ENCODE measurements at places on chromosomes 6 and 20.

DNA sequence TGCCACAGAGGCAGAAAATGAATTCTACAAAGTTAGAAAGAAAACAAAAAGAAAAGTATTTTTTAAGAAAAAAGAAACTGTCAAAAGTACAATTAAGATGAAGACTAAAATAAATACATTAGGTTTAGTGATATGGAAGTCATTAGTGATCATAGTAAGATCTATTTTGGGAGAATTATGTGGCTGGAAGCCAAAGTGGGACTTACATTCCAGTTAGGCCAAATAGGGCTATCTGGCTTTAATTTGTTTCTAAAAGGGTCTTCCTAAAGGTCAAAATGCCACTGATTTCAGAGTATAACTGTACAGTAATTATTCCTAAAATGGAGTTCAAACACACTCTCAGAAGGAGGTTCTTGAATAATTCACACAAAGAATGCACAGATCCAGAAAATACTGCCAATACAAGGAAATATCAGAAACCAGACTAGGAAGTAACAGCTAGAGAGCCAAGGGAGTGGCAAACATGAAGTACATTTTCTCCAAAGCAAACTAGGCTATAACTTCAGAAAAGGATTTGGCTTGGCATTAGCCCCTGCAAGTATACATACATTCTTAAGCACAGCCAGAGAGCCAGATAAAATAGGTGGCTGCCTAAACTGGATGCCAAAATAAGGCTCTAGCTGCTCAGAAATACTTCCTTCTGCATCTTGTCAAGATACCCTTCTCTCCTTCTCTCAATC is 45.3 kb downstream of the PDSS2 start:
- DNase-seq: no peak

- DNase-seq: no peak
Observed at GRCh38 chr6:91088515-91088914, 501.6 kb upstream of the MAP3K7 start.

- no peak for DNase-seq
Observed at GRCh38 chr6:155079985-155080452, 84.9 kb downstream of the TIAM2 start.

DNA sequence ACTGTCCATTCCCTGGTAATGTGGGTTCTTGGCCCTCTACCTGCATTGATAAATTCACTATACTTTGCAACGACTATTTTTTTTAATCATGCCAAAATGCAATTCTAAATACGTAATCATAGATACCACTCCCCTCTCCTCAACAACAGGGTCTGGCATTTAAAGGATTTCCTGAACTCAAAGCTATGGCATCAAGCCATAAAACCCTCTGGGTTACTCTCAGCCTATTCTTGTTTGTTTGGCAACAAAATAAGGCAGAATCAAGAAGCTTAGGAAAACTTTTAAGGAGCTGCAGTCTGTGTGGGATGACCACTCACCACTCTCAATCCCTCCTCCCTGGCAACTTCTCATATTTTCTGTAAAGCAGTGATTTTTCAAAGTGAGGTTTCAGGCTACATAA is 669.9 kb upstream of the ID4 start:
- no peak for DNase-seq

DNA sequence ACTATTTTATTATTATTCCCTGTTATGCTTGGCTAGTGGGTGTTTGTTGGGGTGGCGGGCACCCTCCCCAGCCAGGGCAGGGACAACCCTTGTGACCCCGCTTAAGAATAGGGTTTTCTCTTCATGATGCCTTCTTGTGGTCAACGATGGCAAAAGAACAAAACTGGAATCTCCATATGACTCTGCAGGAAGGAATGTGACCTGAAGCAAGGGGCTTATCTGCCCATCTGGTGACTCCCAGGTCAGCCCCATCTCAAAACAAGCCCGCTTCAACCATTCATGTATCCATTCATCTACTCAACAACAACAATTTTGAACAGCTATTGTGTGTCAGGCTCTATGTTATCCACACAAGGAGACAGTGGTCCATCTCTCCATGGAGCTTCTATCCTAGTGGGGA is 30.9 kb upstream of the TGM6 start:
- DNase-seq: no peak

- no peak for DNase-seq
Observed at GRCh38 chr6:25927756-25928216, 2.7 kb downstream of the SLC17A2 start.

- DNase-seq: no peak
Observed at GRCh38 chr20:57695012-57695411, 14.8 kb downstream of the PMEPA1 start.

DNA sequence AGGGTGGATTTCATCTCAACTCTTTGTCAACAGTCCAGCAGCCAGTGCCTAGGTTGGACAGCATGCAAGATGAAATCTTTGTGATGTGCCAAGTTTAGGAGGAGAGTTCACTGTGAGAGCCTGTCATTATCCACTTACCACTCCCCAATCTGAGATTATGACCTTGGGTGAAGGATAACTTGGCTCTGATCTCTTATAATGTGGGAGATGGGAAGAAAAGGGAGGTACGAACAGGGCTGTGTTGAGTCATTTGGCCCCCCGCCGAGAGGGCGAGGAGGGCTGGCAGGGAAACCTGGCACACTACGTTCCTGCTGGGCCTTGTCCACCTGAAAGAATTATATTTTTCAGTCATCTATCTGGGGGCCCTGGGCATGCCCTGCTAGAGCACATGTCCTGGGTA is 35.8 kb downstream of the LAMA4 start:
- peak; percentile 27 for DNase-seq

DNA sequence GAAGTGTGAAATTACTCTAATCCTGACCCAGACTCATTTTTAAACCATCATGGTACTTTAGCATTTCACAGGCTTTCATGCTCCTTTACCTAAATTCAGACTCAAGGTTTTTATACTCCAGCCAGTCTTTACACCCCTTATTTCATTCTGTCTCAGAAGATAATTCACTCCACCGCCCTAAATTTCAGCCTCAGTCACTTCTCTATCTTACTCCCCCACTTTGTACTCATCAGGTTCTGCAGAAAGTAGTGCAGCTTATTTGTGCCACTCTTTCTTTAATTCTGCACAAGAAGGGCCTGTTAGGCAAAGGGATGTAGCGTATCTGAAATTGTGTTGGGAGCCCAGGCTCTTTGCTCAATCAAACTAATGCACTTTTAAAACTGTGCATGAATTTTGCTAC is 205.5 kb downstream of the ARHGAP18 start:
- no peak for DNase-seq

- no peak for DNase-seq
Observed at GRCh38 chr6:26267083-26267589, 97.9 kb upstream of the BTN3A2 start.

DNA sequence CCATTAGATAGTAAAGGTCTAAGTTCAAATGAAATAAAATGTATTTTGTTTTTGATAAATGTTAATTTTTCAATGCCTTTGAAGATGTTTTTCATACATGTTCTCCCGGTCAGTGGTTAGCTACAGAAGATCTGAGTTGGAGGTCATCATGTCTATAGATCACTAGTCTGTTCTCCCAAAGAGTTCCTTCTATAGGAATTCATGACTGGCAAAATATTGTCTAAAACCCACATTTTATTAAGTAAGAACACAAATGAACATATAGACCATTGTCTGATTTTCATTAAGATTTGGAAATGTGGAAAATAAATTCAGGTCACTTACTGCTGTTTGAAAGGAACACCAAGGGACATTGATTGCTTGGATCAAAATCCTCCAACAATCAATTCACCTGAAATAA is 23.6 kb downstream of the HAO1 start:
- no peak for DNase-seq

GRCh38 chr6:164303102-164303964 is 888.8 kb downstream of the QKI start:
- DNase-seq: no peak

DNA sequence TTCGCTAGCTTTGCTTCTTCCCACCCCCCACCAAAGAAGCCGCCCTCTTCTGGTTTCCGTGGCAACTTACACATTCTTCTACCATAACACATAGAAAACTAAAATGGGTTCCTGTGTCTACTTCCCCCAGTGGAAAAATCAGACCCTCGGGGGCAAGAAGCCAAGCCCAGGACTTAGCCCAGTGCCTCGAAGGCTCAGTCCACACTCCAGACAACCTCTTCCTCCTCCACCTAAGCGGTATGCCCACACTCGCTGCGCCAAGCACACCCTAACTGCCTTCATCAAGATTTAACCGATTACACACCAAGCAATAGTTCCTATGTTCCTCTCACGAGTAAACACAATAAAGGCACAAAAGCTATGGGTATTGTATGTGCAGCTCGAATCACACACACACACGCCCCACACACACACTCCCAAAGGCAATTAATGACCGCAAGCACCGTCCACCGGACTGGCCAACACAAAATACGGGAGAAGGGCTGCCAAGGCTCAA is 537 bp downstream of the PPIL4 start:
- DNase-seq: no peak

- no peak for DNase-seq
Observed at GRCh38 chr6:162076816-162077215, 650.8 kb downstream of the PRKN start.

- peak; percentile 3 for DNase-seq
Observed at GRCh38 chr20:38057351-38057972, 23.9 kb downstream of the RPRD1B start.

DNA sequence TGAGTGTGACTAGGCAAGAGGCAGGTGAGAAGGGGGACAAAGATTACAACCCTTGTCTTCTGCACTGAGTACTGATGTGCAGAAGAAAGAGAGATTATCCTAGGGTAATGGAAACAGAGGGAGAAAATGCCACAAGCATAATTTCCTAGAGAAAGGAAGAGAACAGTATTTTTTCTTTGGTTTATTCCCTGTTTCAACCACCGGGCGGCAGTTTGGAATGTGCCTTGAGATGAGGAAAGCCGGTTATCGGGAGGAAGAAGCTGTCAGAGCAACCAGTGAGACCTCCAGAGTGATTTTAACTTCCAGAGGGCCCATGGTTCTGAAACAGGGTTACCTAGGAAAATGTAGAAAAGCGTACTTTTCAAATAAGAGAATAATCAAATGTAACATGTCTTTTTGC is 121.4 kb downstream of the REV3L start:
- no peak for DNase-seq

DNA sequence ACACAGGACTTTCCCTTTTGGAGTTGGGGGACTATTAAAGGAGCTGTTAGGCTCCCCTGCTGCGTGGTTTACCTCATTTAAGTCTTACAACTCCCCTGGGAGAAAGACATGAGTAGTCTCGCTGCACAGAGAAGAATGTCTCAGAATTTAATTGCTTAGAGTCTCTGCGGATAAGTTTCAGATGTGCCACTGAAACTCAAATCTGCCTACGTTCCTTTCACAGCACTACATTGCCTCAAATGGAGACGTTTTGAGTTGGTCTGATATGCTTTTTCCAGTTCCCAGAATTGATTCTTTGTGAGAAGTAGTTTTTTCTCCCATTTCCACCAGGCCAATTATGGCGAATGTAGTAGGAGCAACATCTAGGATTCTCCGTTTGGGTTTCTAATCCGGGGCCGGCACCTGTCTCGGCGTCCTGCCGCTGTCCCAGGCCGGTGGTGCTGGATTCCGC is 532 bp upstream of the SLC35F1 start:
- DNase-seq: no peak

GRCh38 chr6:65126667-65127066 is 580.4 kb downstream of the EYS start:
- no peak for DNase-seq

DNA sequence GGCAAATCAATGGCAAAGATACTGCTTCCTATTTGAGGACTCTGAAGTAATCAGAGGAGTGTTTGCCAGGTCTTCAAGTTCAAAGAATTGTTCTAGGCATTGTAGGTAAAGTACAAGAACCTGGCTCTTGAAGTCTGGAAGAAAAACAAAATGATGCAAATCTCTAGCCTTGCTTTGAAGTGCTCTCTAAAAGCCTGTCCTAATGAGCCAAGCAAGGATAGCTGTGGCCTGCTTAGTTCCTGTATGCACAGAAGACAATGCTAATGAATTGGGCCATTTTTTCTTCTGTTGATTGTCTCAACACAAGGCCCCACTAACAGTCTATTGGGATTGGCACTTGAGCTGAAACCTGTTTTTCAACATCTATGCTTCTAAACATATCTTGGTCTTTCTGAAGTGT is 165.0 kb upstream of the POU3F2 start:
- no peak for DNase-seq

- no peak for DNase-seq
Observed at GRCh38 chr20:25278636-25279361, 30.9 kb downstream of the PYGB start.

DNA sequence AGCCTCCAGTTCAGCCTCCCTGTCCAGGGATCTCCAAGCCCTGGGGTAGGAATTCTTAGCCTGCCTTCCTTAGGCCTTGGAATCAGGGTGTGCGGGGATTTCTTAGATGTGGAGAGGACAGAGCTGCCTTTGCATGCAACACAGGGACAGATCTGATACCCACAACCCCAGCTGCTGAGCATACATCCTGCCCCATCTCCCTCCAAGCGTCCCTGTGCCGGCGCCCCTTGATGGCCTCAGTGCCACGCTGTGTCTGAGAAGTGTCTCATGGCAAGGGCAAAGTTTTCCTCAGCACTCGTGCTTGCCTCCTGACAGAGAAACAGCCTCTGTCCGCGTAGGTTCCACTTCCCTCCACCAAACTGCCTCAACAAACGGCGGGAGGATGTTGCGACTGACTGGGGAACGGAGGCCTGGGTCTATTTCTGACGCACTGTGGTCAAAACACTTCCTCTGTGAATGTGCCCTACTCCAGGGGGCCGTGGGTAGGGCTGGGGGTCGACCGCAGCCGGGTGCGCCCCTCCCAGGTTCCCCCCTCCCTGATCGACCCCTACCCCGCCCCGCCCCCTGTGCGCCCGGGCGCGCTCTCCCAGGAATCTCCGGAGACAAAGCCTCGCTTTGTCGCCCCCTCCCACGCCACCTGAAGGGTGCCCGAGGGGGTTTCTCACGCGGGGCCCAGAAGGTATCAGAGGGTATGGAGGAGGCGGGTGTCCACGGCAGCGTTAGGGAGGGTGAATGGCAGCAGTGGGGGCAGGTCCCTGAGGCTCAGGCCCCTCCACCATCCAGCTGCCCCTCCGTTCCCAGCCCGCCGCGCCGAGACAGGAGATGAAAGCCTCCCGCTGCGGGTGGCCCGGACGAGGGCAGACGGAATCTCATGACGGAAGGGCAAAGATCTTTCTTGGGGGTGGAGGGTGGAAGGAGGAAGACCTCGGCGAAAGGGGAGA is 806 bp downstream of the MICAL1 start:
- DNase-seq: peak; percentile 58

GRCh38 chr6:35356391-35356790 is 14.0 kb downstream of the PPARD start:
- DNase-seq: no peak

GRCh38 chr6:150596439-150596838 is 3.2 kb upstream of the PLEKHG1 start:
- no peak for DNase-seq

GRCh38 chr20:63068711-63069367 is 62.1 kb upstream of the BHLHE23 start:
- DNase-seq: no peak

DNA sequence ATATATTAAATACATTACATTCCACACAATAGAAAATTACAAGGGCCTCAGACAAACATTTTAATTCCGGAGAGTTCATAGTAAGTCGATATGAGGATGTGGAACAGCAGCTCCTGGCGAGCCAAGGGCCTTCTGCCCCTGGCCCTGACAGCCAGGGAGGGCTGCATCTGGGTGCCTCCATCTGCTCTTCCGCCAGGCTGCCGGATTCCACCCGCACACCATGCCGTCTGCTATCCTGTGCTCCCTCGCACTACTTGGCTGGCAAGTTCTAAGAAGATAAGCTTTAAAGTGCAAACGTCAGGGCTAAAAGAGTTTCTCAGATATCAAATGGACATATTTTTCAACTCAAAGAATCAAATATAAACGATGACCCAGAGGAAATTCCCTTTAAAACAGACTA is 656.3 kb upstream of the NOX3 start:
- no peak for DNase-seq

GRCh38 chr6:158849899-158850806 is 31.0 kb upstream of the EZR start:
- no peak for DNase-seq
